ENCODE measurements at places on chromosomes 11 and 22. TPM values are rescaled to one million over a fixed set of nuclear protein-coding genes. Genes with fewer than 3 reads are reported as not detected.

DNA sequence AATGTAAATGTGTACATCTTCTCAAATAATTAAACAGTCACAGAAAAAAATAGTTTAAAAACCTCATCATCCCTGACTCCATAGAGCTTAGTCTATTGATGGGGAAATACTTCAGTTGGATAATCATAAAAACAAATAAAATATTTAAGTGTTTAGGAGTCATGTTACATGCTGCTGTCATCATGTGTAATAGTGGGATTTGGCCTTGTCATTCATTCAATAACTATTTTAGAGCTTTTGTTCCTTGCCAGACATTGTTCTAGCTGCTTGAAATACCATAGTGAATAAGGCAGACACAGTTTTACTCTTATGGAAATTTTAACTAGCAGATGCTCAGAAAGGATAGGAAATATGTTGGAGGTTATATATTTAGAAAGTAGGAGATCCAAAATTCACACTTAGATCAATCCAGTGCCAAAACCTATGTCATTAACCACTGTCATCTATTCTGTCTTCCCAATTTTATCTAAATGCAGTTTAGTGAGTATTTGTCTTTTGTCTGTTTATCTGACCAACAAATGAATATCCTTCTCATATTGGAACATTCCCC, 324.7 kb downstream of the CASP12 start:
- DNase-seq, result no peak

GRCh38 chr22:39106326-39106725, 9.3 kb downstream of the APOBEC3H start:
- no peak for DNase-seq

- no peak for DNase-seq
Observed at GRCh38 chr11:113373981-113374560, 13.5 kb upstream of the ANKK1 start.

- DNase-seq, result peak; percentile 27
Observed at GRCh38 chr11:63682066-63683021, 1.0 kb downstream of the RTN3 start.

GRCh38 chr11:120911943-120912342, 112.0 kb upstream of the TBCEL start:
- no peak for DNase-seq

SGSM1 gene
- total RNA-seq, result not detected

CALCA gene
- total RNA-seq, result not detected

TBX10 gene
- total RNA-seq, result not detected

ADM gene
- 102 TPM for total RNA-seq

RIMBP3C gene
- total RNA-seq, result 0.20 TPM

SLC7A4 gene
- total RNA-seq, result not detected

PDE2A gene
- 2.3 TPM for total RNA-seq

LRRC55 gene
- not detected for total RNA-seq

SAA2 gene
- total RNA-seq, result 0.20 TPM

Measured in RPMI7951 (cell line).